ENCODE measurements at places on chromosomes 2 and 18. TPM values are rescaled to one million over a fixed set of nuclear protein-coding genes. Genes with fewer than 3 reads are reported as not detected.

The CHRNG gene
- not detected for total RNA-seq

The SAG gene
- total RNA-seq, result not detected

The SLC16A14 gene
- 7.4 TPM for total RNA-seq

The DOK6 gene
- total RNA-seq, result 14.1 TPM

The EDAR gene
- 0.22 TPM for total RNA-seq
